ENCODE measurements at places on chromosomes 4 and X.

DNA sequence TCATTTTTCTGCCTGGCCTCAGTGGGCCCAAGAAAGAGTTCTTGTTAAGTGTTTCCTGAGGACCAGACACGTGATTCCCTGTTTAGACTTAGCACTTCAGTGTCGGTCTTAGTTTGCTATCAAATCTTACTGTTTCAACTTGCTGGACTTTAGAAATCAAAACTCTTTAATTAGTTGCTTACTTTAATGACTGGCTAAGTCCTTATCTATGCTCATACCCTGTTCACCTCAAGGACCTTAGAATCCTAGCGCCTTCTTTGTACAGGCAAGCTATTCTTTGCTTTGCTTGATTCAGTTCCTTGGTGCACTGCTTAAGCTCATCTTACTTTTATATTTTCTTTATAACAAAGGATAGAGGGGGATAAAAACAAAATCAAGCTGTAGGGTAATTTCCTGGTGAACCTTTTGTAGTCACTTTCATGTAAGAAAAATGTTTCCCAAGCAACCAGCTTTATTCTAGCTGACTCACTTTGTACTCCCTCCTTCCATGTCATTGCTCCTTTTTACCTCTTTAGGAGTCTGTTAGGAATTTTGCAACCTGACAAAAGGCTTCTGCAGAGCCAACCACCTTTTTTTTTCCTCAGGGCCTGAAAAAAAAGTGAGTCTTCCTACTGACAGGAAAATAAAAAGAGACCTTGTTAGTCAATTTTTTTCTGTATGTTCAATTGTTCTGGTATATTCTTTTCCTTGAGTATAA, 14.7 kb downstream of the WDR44 start:
- DNase-seq, result no peak

- DNase-seq, result peak; percentile 29
Observed at GRCh38 chr4:124903995-124904722, 191.6 kb upstream of the ANKRD50 start.

DNA sequence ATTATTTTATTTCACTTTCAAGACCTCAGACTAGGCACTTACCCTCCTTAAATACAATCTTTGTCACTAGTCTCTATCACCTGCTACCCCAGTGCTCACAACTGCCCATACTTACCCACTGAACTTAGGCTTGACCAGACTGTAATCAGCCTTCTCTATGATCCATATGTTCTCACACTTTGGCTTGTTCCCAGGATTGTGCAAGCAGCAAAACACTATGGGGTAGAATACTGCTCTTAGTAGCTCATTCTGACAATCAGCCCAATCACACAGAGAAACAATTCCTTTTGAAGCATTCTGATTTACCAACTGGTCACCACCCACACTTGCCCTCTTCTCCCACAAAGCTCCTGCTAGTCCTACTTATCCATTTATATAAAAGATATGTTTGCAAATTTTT, 878.3 kb downstream of the FSTL5 start:
- no peak for DNase-seq

- no peak for DNase-seq
Observed at GRCh38 chrX:9907645-9908387, 59.3 kb upstream of the CLDN34 start.

GRCh38 chrX:39096599-39096998, 295.3 kb downstream of the MID1IP1 start:
- no peak for DNase-seq

DNA sequence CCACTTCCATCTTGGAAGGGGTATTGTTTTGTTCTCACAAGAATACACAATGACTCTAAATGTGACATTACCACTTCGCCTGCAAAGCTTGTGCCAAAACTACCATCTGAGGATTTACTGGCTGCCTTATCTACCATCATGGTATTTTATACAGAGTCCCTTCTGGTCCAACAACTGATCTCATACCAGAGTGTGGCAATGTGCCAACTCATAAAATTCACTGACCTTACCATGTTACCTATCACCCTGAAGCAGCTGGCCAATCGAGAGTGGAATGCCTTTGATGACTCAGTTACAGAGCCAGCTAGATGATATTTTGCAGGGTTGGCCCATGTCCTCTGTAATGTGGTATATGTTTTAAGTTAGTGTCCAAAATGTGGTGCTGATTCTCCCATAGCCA, 3.8 kb upstream of the SERPINA7 start:
- no peak for DNase-seq

GRCh38 chrX:48475774-48476577, at the start of gene FTSJ1:
FTSJ1 (plus strand) TSS chrX:48476199; CDS start chrX:48478048, 1,849 bp downstream.
- peak; percentile 83 for DNase-seq

GRCh38 chr4:2931512-2932301, 31.5 kb downstream of the NOP14 start:
- DNase-seq, result no peak

DNA sequence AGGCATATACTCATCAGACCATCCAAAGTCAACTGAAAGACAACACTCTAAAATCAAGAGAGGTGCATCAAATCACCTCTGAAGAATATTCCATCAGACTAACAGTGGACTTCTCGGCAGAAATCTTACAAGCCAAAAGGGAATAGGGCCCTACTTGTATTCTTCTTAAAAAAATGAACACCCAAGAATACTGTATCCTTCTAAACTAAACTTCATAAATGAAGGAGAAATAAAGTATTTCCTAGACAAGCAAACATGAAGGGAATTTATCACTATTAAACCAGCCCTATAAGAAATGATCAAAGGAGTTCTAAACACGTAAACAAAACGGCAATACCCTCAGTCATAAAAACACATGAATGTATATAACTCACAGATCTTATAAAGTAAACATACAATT, 141.2 kb downstream of the CXXC4 start:
- DNase-seq, result no peak

- DNase-seq, result no peak
Observed at GRCh38 chrX:115889121-115889890, 281.2 kb upstream of the AGTR2 start.

DNA sequence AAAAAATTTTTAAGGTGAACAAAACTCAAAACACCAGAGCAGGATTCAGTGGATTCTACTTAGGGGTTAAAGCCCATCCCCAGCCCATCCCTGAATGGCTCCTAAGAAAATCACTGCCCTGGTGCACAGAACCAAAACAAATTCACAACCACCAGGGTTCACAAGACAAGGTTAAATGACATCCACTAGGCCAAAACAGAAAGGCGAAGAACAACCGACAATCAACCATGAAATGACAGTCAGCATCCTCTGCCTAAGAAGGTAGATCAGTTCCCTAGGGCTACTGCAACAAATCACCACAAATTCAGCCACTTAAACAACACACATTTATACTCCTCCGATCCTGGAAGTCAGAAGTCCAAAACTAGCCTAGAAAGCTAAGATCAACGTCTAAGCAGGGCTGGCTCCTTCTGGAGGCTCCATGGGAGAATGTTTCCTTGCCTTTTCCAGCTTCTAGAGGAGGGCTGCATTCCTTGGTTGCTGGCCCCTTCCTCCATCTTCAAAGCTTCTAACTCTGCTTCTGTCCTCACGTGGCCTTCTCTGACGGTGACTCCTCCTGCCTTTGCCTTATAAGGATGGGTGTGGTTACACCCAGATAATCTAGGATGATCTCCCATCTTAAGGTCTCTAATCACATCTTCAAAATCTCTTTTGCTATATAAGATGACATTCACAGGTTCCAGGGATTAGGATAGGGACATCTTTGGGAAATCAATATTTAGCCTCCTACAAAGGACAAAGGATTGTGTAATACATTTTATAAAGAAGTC, 1.8 kb downstream of the CCNQ start:
- no peak for DNase-seq

DNA sequence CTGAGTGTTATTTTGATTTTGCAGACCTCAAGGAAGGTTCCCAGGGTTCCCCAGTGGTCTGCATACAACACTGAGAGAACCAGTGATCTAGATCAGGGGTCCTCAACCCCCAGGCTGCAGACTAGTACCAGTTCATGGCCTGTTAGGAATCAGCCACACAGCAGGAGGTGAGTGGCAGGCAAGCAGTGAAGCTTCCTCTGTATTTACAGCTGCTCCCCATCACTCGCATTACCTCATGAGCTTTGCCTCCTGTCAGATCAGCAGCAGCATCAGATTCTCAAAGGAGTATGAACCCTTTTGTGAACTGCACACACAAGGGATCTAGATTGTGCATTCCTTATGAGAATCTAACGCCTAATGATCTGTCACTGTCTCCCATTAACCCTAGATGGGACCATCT, 28.5 kb downstream of the EDNRA start:
- DNase-seq, result no peak

Measured in AG08396 (cell line).